Stimulated activated CD8-positive, alpha-beta memory T cell treated with anti-CD3 and anti-CD28 coated beads, Interleukin-12 subunit alpha, Interleukin-12 subunit beta, amount 100 ng/mL, for 1 hour (primary cell): ENCODE measurements at places on chromosomes 12 and 14.

GRCh38 chr12:62813031-62813829 is 121.7 kb downstream of the PPM1H start:
- DNase-seq = peak; percentile 16

DNA sequence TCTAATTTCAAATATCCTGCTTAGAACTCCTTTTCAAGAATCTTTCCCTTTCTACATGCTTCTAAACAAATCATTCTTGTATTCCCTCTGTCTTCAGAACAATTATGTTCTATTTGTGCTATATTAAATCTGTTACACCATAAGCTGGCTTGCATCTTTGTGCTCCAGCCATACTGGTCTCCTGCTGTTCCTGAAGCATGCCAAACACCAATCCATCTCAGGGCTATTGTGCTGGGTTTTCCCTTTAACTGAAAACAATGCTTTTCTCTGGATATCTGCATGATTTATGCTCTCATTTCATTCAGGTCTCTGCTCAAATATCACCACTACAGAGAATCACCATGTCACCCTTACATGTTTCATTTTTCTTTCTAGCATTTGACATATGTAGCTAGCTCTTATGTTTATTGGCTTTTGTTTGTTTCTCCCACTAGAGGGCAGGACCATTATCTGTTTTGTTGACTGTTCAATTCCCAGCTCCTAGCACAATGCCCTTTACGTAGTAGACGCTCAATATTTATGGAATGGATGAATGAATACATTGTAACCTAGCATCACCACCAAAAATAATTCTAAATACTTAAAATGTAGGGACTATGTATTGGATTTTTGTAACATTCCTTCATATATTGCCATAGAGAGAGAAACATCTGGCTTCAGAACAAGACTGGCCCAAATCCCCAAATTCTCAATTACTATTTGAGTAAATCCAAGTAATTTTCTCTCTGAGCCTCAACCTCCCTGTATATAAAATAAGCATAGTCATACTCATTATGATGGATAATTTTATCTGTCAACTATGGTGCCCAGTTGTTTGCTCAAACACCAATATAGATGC is 302.0 kb upstream of the SYT1 start:
- no peak for DNase-seq

DNA sequence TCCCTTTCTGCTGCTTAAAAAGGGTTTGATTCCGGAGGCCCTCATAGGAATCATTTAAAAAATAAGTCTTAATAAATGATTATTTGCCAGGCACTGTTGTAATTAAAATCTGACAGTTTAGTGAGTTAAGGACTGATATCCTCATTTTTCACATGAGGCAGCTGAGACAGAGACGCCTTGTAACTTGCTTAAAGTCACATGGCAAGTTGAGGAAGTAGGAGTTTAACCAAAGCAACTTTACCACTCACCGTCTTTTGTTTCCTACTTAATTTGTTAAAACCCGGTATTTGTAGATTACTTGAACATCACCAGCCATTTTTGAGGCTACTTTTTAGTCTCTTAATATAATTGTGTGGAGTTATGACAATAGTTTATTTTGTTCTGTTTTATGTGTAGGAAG is 2.4 kb downstream of the TIGAR start:
- no peak for DNase-seq

DNA sequence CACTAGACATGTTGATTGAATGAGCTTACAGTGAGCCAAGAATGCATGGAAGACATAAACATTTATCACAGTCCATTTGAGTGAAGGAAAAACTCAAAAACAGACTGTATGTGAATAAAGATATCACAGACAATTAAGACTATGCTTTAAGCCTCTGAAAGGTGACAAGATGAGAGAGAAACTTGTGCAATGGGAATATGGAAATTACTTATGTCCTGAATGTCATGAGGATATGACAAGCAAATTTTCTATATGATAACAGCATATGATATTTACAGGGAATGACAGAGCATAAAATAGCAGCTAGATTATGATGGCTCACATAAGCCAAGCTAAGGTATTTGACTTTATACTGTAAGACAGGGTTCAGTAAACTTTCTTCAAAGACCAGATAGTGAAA is 1153.1 kb upstream of the USP15 start:
- no peak for DNase-seq

DNA sequence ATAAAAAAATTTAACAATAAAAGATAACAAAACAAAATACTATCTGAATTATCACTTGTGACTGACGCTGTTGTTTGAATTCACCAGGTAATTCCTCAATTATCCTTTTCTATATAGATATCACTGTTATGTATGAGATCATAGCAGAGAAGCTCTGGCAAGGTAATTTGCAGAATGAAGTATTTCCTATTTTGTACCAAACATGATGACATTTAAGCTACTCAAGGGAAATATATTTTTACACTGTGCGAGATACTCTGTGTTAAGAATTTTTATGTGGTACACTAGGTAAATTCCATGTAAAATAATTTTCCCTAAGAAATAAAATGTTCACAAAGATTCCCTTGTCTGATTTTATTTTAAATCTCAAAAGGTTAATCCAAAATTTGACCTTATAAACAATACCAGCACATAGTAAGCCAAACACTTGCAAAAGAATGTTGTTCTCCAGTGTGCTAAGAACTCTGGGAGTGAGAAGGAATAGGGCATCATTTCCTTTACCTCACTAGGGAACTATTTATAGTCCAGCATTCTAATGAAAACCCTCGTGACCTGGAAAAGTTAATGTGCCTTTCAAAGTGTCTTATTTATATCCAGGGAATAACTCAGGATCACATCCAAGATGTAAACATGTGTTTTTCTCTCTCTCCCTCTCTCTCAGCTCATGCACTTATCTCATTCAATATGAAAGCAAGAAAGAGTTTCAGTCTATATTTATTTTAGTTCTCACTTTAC is 115.2 kb upstream of the RAP1B start:
- DNase-seq = no peak

DNA sequence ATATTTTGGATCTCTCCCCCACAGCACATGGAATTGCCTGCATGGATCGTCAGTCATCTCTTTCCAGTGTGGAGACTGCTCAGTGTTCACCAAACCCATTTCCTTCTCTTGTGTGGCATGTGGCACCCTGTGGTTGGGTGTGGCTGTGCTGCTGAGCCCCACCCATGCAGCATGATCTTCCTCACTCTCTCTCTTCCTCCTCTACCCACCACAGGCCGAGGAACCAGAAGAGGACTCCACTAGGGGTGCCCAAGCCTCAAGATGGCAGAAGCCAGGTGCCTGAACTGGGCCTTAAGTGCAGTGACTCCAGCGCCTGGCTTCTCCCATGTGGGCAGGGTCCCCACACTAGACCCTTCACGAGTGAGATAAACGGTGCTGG is 66.8 kb upstream of the GPR68 start:
- no peak for DNase-seq

DNA sequence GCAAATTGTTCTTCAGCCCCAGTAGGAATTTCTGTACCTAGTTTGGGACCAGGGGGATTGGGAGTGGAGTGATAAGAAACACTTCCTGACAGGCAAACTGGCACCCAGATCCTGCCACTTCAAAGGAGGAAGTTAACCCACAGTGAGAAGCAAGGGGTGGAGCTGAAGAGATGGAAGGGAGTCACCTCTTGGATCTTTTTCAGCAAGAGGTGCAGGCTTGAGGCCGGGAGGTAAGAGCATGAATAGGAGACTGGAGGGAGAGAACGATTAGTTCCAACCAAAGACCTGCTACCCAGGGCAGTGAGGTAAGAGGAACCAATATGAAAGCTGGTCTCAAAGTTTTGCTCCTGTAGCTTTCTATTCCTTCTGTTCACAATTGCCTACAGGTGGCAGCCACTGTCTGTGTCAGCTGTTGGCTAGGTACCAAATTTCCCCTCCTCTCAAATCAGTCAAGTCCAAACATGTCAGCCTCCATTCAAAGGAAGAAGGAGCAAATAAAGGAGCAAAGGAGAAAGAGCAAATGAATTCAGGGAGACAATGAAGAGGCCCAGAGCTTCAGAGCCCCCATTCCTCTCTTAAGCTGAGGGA is 14.9 kb upstream of the TAC3 start:
- no peak for DNase-seq
